Activated CD4-positive, alpha-beta T cell treated with anti-CD3 and anti-CD28 coated beads for 1 hour (primary cell): ENCODE measurements at places on chromosomes 7 and 10.

DNA sequence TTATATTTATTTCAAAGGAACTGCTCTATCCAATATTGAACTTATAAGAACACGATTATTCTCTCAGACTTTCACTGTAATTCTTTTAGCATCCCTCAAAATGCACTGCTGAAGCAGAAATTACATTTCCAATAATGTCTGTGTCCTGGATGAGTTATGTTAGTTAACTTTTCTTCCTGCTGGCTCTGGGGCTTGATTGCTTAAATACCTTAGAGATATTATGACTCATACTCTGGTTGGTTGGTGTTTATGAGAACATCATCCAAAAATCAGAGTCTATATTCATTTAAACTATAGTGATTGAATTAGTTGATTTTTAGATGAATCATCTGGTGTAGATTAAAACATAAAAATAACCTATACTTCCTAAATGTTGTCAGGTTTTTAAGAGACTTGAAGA is 246.3 kb upstream of the VWC2 start:
- DNase-seq, result no peak

GRCh38 chr10:116211682-116212081 is 61.3 kb downstream of the GFRA1 start:
- no peak for DNase-seq

DNA sequence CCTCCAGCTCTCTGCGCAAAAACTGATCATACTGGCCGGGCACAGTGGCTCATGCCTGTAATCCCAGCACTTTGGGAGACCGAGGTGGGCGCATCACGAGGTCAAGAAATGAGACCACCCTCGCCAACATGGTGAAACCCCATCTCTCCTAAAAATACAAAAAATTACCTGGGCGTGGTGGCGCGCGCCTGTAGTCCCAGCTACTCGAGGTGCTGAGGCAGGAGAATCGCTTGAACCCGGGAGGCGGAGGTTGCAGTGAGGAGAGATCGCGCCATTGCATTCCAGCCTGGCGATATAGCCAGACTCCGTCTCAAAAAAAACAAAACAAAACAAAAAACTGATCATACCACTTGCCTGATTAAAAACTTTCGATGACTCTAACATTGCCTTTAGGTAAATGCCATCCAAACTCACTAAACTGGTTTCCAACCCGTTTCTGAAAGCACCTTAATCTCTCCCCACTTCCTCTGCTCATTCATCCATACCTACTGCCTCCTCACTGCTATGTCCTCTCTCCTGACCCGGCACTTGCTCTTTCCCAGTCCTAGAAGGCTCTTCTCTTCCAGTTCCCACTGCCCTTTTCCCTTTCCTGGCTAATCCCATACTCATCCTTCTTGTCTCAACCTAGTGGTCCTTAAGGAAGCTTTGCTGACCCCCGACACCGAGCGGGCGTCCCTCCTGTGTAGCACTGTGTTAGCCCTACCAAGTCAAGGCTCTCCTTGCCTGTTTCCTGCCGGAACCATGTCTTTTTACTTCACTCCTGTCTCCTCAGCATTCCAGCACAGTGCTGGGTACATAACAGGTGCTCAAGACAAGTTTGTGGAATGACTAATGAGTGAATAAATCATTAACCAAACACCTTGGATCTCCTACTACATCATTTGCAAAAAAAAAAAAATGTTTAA is 686 bp upstream of the MIOS start:
- DNase-seq, result no peak

DNA sequence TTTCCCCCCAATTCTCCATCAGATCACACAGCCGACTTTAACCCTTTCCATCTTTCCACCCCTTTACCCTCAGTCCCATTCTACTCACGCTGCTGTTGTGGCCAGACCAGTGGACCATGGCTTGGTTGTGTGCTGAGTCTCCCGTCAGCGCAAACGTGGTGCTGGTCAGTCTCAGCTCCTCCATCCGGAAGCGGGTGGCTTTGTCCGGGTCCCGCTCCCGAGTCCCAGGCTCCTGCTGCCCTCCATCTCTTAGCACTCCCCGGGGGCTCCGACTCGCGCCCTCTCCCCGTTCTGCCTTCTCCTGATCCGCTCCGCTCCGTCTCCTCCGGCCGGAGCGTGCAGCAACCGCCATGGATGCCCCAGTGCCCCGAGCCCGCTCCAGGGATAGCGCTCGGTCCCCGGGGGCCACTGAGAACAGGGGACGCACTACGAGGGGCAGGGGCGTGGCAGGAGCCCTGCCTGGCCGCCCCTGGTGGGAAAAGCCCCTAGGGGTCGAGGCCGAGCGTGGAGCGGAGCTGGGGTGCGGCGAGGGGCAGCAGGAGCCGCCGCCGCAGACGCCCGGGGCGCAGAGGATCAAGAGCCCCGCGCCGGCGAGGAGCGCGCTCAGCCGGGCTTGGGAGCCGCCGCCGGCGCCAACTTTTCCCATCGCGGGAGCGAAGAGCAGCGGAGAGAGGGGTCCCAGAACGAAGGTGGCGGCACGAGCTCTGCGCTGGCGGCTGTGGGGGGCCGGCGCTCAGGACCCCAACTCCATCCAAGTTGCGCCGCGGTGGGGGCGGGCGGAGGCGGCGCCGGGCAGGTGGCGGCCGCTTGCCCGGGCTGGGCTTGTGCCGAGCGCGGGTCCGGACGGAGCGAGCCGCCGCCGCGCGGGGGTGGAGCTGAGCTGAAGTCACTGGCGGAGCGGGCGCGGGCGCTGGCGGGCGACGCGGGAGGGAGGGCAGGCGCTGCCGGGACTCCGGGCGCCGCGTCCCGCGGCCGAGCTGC is at the start of gene SORCS1:
SORCS1 (minus strand) TSS at position 826 of the 981 bp plus-strand sequence.
- DNase-seq, result no peak

DNA sequence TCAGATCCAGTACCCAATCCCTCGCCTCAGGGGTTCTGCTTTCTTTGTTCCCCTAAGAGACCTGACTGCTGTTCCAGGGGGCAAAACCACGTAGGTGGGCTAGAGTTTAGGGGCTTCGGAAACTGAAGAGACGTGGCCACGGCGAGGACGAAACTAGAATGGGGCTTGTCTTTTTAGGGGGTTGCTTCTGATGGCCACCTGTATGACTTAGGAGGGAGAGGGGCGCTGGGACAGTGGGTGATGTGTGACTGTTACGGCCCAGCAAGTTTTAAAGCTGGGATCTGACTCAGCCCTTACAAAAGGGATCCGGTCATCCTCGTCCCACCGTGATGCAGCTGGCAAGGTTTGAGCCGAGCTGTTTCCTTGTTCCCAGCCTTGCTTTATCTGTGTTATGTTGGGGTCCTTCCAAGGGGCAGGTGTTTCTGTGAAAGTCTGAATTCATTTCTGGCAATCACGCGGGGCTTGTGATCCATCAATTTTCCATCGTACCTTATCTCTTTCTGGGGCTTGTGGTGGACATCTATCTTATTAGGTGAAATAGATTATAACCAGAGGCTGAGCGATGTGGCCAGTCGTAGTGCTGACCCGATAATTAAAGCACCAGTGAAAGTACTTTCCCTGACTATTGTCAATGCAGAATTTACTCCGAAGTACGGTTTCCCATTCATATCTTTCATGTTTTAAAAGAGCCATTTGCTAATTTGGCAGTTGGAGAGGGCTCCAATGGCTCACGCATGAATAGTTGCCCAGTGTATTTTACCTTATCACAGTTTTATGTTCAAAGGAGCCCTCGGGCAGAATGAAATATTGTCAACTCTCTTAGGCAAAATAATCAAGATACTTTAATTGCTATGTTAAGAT is 830 bp downstream of the MET start:
- no peak for DNase-seq

- no peak for DNase-seq
Observed at GRCh38 chr7:135204341-135204749, 7.0 kb downstream of the WDR91 start.

- no peak for DNase-seq
Observed at GRCh38 chr7:51278797-51279196, 37.8 kb downstream of the COBL start.

DNA sequence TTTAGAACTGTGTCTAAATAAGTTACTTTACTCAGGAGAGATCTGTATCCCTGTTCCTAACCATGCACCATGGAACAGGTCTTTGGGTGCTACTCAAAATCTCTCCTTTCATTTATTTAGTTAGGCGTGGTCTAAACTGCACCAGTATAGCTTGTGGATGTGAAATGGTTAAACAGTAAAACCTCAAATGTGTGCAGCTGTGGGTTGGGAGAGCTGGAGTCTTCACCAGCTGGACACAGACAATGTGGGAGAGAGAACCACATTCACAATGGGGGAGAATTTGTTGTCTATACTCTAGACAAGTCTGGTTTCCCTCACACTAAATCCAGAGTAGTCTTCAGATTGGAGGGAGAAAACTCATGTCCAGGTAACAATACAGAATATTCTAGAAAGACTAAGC is 31.2 kb upstream of the IKZF1 start:
- DNase-seq, result no peak
